Thymus (tissue), 14 donors: ENCODE measurements at places on chromosomes 5 and 9.
A peak's percentile ranks its signal among the peaks of the same experiment; 100 is the strongest.

DNA sequence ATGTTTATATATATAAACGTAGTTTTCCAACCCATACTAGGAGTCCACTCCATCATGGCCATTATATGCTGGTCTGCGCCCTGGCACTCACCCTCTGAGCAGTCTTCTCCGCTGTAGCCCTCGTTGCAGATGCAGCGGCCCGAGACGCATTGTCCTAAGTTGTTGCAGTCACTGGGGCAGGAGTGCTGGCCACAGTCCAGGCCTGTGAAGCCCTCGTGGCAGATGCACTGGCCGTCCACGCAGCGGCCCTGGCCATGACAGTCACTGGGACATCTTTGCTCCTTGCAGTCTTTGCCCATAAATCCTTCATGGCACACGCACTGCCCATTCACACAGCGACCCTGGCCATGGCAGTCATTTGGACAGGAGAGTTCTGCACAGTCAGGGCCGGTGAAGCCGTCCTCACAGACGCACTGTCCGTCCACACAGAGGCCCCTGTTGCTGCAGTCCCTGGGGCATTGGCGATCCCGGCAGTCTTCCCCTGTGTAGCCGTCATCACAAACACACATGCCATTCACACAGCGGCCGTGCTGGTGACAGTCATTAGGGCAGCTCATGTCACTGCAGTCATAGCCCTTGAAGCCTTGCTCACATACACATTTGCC is 32.1 kb downstream of the TNC start:
- no peak for DNase-seq

GRCh38 chr5:29382780-29383179 is 1810.7 kb upstream of the CDH6 start:
- DNase-seq = no peak

DNA sequence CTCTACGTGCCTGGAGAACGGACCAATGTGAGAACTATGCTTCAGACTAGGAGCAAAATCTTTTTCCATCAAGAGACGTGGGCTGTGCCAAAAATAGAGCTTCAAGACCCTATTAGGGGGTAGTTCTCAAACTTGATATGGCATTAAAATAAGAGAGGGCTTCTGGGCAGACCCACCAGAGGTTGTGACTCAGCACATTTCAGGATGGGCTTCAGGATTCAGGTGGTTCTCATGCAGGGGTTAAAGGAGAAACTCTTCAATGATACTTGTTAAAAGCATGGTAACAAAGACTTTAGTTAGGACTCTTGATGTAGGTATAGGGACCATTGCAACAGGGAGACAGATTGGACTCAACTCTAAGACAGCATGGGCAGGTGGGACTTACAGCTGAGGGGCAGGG is 195.5 kb downstream of the RGS3 start:
- DNase-seq = no peak

DNA sequence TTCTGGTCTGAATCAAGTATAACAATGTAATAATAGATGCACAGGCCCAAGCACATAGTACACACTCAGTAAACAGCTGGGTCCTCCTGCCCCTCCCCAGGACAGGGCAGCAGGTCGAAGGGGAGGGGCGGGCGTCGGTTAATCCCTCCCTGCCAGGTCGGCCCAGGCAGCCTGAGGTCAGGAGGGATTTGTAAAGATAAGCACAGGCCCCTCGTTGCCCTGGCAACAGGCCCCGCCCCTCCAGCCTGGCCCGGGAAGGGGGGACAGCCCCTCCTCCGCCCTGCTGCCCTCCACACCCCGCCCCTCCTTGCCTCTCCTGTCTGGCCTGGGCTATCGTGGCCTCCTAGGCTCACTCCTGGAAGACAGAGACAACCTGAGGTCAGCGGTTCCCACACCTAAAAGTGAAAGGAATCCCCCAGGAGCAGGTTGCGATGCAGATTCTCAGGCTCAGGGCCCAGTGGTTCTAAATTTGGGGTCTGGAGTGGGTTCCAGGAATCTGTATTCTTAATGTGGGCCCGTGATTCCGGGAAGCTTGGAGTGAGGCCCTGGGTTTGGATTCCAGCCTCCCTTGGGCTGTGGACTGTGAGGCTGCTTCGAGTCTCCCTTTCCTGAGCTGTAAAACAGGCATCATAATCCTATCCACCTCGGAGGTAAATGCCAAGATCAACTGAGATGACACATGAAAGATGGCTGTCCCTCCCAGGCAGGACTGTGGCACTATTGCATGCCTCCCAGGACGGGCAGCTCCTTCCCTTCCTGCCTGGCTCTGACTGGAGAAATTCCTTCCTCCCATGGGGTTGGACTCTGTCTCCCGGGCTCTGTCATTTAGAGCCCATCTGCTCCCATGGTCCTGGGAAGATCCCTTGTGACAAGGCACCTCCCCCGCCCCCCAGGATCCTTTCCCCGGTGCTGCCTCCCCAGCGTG is 4.4 kb downstream of the CRB2 start:
- DNase-seq = peak; percentile 62

GRCh38 chr5:50947906-50948683 is 281.7 kb downstream of the PARP8 start:
- DNase-seq = no peak

DNA sequence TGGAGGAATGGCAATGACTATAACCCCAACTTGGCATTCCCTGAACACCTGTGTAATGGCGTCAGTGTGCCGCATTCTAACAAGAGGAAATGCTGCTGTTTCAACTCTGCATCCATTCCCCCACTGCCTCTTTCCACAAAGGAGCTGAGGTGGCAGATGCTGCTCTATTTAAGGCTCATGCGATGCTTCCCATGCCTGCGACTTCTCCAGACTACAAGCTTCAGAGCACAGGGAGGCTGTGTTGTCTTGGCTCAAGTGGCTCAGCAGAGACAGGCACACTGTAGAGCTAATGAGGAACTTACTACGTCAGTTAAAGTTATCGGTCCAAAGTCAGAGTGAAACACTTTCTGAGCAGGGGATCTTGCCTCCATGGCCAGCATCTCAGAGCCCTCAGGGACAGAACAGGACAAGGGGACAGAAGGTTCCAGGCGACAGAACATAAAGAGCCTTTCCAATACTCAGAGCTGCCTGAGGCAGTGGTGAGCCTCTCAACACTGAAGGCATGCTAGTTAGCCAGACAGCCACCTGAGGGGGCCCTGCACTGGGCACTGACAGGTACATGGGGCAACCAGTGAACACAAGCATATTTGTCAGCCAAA is 21.8 kb downstream of the TNIP1 start:
- DNase-seq = no peak

- DNase-seq = no peak
Observed at GRCh38 chr5:172185096-172185461, 2.9 kb downstream of the STK10 start.

DNA sequence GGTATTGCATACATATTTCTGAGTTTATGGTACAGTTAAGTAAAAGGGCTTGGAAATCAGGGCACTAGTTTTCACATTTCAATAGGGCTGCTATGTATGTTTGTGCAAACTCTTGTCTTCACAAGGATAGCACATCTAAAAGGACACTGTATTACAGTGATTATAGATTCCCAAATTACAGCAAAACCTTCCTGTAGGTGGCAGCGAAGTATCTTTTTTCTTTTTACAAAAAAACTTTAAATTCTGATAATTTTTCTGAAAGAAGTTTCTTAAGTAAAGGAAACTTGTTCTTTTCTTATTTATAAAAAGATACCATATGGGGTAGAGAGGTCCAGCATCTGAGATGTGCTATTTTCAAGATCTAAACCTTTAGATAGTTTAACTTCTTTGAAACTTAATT is 337.8 kb downstream of the PTPRD start:
- no peak for DNase-seq

GRCh38 chr5:113487781-113488644 is at the start of gene MCC:
Gene MCC, minus strand, starts transcription at chr5:113488453.
- peak; percentile 28 for DNase-seq

- DNase-seq = no peak
Observed at GRCh38 chr5:108661590-108662219, 86.0 kb upstream of the FER start.

DNA sequence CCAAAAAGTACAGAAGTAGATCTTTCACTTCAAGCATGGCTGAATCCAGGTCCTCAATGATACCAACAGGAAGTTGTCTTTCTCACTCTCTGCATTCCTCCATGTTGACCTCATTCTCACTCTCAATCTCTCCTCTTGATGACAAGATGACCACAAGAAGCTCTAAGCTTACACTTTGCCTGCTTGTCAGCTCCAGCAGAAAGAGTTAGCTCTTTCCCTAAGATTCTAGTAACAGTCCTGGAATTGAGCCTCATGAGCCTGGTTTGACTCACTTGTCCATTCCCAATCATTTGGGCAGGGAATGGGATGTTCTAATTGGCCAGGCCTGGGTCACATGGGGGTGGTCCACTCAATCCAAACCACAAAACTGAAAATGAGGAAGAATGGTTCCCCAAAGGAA is 3.3 kb upstream of the CLTA start:
- DNase-seq = no peak
